CD4-positive, alpha-beta T cell treated with Interleukin-10 for 1 hour (primary cell): ENCODE measurements at places on chromosomes 12 and 14.

- no peak for DNase-seq
Measured at GRCh38 chr14:41950428-41951151, 343.9 kb downstream of the LRFN5 start.

GRCh38 chr12:124493809-124494750 lies 73.3 kb downstream of the NCOR2 start:
- DNase-seq = no peak

GRCh38 chr12:45235087-45236025 lies 19.5 kb downstream of the ANO6 start:
- DNase-seq = no peak

DNA sequence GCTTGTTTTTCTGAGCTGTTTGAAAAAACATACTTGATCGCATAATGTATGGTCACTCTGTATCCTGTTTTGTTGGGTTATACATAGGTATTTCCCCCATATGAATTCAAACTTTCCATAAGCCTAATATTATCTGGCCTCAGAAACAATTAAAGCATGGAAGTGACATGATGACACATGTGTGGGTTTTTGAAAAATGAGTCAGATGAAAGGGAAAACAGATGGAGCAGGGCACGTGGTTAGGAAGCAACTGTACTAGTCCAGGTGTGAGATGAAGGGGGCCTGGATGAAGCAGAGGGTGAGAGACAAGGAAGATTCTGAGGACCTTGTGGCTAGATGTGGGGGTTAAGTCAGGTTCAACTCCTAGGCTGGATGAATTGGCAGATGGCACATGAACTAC lies 92.7 kb upstream of the DNM1L start:
- DNase-seq = no peak

DNA sequence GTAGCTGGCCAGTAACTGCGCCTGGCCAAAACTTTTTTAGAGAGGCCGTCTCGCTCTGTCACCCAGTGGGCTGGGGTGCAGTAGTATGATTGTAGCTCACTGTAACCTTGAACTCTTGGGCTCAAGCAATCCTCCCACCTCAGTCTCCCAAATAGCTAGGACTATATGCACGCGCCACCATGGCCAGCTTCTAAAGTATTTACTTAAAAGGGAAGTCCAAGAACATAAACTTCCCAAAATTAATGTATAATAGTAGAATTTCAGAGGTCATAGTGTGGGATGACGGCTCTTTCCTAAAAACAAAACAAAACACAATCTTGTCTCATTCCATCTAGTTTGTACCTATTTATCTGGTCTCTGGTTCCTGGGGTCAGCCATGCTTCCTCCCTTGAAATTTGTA lies 42.2 kb upstream of the FOS start:
- no peak for DNase-seq

DNA sequence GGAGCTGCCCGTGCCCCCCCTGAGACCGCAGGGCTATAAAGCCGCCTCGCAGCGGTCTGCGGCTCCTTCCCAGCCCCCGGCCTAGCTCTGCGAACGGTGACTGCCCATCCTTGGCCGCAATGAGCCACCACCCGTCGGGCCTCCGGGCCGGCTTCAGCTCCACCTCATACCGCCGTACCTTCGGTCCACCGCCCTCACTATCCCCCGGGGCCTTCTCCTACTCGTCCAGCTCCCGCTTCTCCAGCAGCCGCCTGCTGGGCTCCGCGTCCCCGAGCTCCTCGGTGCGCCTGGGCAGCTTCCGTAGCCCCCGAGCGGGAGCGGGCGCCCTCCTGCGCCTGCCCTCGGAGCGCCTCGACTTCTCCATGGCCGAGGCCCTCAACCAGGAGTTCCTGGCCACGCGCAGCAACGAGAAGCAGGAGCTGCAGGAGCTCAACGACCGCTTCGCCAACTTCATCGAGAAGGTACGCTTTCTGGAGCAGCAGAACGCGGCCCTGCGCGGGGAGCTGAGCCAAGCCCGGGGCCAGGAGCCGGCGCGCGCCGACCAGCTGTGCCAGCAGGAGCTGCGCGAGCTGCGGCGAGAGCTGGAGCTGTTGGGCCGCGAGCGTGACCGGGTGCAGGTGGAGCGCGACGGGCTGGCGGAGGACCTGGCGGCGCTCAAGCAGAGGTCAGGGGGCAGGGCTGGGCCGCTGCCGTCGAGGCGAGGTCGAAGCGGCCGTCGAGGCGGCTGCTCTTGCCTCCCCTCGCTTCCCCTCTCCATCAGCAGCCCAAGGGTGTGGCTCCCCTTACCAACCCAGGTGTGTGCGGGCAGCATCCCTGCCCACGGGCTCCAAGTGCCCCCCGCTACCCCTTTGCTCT lies at the start of gene PRPH:
Gene PRPH (plus strand): TSS at position 66 of the 855 bp plus-strand sequence. CDS start 54 bp downstream, at position 120.
- no peak for DNase-seq

DNA sequence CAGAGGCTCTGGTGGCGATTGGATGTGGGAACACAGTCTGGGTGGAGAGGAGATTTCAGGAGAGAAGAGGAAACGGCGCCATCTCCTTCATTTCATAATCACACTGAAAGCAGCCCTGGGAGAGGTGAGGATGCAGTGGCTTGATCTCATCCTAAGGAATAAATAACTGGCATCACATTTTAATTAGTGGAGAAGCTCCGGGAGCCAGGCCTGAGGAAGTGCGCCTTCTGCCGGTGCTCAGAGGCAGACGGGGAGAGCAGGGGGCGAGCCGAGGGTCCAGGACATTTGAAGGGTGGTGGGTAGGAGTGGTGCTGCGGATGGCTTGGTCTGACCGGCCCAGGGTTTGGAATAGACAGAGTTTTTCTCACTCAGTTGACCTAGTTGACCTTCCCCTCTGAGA lies 265.0 kb downstream of the CACNA1C start:
- DNase-seq = no peak

DNA sequence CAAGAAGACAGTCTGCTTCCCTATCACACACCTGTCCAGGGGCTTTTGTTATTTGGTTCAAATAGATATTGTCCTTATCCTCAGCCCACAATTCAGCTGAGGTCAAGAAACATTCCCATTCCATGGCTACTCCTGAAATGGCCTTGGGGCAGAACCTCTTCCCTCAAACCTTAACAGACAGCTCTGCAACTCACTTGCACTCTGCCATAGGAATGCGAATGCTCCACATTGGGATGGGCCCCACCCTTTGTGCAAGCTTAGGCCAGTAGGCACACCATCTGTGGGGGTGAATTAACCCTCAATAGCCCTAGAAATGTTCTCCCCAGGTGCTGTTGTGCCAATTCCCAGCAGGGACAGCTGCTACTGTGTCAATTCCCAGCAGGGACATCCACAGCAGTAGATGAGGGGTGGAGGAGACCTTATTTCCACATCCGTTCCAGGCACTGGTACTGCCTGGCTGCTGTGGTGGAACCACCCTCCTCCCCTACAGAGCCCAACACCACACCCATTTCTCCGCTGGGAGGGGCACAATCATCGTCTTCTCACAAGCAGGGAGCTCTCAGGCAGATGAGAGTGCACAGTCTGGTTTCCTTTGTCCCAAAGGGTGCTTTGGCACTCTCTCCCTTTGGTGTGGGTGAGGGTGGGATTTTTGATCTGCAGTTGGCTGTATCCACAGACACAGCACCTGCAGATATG lies 42.3 kb upstream of the GLIPR1 start:
- peak; percentile 30 for DNase-seq

DNA sequence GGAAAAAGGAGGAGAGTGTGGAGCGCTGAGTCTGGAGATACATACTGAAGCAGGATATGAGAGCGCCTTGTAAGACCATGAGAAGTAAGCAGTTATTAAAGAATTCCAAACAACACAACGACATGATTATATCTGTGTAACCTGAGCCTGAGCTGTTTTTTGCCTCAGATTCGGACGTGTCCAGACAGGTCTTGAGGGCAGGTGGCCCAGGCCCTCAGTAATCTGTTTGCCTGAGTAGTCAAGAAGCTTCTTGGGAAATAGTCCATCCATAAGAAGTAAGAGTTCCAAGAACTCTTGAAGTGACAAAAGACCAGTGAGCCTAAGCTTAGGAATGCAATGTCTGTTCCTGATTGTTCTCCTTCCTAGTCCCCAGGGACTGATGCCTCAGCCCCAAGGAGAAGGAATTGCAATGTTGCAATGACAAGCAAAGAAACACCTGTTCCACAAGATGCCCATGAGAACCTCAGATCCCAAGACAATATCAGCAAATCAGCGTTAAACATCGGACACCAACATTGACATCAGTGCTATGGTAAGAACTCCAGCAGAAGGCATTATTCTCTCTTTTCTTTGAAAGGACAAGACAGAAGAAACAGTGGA lies 34.7 kb upstream of the ADAMTS20 start:
- DNase-seq = no peak

GRCh38 chr14:65346895-65347294 lies 65.6 kb upstream of the FUT8 start:
- no peak for DNase-seq

DNA sequence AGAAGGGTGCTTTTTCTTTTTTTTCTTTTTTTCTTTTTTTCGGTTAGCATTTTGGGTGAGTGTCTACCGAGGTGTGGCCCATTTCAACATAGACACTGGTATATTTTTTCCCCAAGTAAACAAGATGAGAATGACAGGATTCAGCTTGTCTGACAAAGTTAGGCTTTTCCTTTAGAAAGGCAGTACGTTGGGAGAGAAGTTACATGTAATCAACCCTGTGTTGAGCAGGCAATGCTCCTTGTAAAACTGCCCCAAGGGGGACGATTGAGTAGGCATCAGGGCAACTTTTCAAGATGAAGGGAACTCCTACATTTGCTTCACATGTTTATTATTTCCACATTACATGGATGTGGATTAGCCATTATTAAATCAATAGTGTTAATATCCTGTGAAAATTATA lies 1.7 kb downstream of the EMP1 start:
- no peak for DNase-seq

- no peak for DNase-seq
Measured at GRCh38 chr12:93461503-93461902, 5.8 kb upstream of the MRPL42 start.

GRCh38 chr14:21505012-21505553 lies 6.1 kb downstream of the METTL3 start:
- DNase-seq = peak; percentile 36

- no peak for DNase-seq
Measured at GRCh38 chr12:3107954-3108353, 30.8 kb downstream of the TSPAN9 start.
